ENCODE measurements at places on chromosomes 11 and 22. TPM values are rescaled to one million over a fixed set of nuclear protein-coding genes. Genes with fewer than 3 reads are reported as not detected.

The DEUP1 gene
- 0.27 TPM for total RNA-seq

The ROBO4 gene
- 2.4 TPM for total RNA-seq

The TBX10 gene
- total RNA-seq = not detected

The MYO7A gene
- total RNA-seq = 1.6 TPM

The DBX1 gene
- not detected for total RNA-seq

The GLB1L2 gene
- total RNA-seq = 2.0 TPM

The GPR83 gene
- 0.15 TPM for total RNA-seq

- H3K27ac ChIP-seq = no peak overlapping the region
- no peaks in the 10 kb centered on the region for H3K27me3 ChIP-seq
- H3K4me3 ChIP-seq = no peak overlapping the region
- H3K4me1 ChIP-seq = peaks cover 4% of the 10 kb centered on the region
Observed at GRCh38 chr22:29691636-29692326, 28.0 kb upstream of the CABP7 start.

DNA sequence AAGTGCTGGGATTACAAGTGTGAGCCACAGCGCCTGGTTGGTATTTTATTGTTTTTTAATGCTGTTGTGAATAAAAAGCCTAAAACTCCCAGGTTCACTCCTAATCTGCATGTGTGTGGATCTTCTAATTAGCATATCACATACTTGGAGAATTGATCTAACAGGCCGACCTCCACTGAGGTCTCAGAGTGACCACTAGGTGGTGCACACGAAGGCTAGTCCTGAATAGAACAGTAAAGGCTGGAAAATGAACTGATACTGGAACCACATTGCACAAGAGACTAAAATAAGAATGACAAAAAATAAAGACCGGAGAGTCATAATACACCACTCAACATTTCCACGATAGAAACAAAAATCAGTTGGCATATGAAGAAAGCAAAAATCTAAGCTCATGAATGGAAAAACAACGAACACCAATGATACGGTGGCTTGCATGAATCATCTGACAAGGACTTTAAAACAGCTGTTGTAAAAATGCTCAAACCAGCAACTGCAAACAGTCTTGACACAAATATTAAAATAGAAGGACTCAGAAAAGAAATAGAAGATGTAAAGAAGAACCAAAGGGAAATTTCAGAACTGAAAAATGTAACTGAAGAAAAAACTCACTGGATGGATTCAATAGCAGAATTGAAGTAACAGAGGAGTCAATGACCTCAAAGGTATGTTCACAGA, 19.2 kb downstream of the PIM3 start:
- no peaks in the 10 kb centered on the region for H3K4me1 ChIP-seq
- H3K36me3 ChIP-seq = no peaks in the 10 kb centered on the region
- H3K27ac ChIP-seq = no peak overlapping the region

GRCh38 chr11:22957786-22958185, 97.5 kb upstream of the CCDC179 start:
- H3K27ac ChIP-seq = no peak overlapping the region
- no peaks in the 10 kb centered on the region for H3K27me3 ChIP-seq
- DNase-seq = no peak

- no peak overlapping the region for H3K4me3 ChIP-seq
- H3K27me3 ChIP-seq = no peaks in the 10 kb centered on the region
- H3K36me3 ChIP-seq = no peaks in the 10 kb centered on the region
- H3K4me1 ChIP-seq = peaks cover 22% of the 10 kb centered on the region
Observed at GRCh38 chr11:62399878-62400266, 19.0 kb upstream of the SCGB1A1 start.

GRCh38 chr11:72069787-72070251, 10.5 kb downstream of the NUMA1 start:
- H3K27me3 ChIP-seq = no peaks in the 10 kb centered on the region
- peak overlapping the region; percentile 70 for H3K27ac ChIP-seq
- H3K4me3 ChIP-seq = no peak overlapping the region
- no peaks in the 10 kb centered on the region for H3K36me3 ChIP-seq
- peak; percentile 20 for DNase-seq
- peaks cover 23% of the 10 kb centered on the region for H3K4me1 ChIP-seq

DNA sequence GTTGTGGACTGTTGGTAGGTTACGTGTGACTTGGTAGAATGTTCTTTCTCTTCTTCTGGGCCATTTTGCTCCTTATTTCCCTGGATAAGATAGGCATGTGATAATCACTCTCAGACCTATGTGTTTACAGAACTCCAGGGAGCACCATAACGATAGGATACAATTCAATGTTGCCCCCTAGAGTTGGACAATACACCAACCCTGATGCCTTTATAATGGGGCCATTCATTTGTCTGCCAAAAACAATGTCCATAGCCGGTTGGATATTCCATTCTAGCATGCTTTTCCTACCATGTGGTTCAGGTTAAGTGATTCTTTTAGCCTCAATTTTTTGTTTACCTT, 60.5 kb downstream of the APIP start:
- DNase-seq = no peak
- H3K4me1 ChIP-seq = peaks cover 3% of the 10 kb centered on the region
- H3K27me3 ChIP-seq = no peaks in the 10 kb centered on the region
- no peaks in the 10 kb centered on the region for H3K36me3 ChIP-seq

DNA sequence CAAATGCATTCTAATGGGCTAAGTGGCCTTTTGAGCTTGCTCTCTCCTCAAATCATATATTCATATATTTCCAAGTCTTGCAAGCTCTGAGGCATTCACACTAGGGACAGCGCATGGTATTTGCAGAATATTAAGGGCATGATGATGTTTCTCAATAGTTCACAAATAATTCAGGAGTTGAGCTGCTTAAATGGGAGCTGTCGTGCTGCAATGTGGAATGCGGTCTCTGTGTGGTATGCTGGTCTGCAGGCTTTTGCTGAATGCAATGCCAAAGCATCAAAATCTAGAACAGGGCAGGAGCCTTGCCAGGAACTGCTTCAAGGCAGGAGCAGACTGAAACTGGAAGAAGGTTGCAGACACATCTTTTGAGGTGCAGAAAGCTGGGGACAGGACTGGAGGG, 1060.0 kb downstream of the TBC1D22A start:
- no peaks in the 10 kb centered on the region for H3K36me3 ChIP-seq
- H3K4me1 ChIP-seq = no peaks in the 10 kb centered on the region
- H3K4me3 ChIP-seq = no peak overlapping the region
- DNase-seq = no peak

DNA sequence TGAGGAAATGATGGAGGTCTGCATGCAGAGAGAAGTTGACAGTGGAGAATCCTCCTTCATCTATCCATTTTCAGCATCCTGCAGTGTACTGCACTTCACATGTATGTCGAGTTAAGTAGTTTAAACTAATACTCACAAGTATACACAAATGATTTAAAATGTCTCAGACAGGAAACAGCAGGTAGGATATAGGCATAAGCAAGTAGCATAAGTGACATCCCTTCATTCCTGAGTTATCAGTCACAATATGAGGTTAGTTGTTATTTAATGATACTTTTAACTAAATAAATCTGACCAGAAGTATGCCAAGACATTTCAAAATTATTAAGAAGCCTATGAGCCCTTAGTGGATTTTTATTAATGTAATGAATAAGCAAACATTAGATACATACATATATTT, 37.4 kb downstream of the MTMR2 start:
- no peaks in the 10 kb centered on the region for H3K27me3 ChIP-seq
- H3K36me3 ChIP-seq = peaks cover 18% of the 10 kb centered on the region
- no peak overlapping the region for H3K27ac ChIP-seq
- DNase-seq = no peak
- no peaks in the 10 kb centered on the region for H3K4me1 ChIP-seq
- no peak overlapping the region for H3K4me3 ChIP-seq

GRCh38 chr22:44759001-44759400, 6.6 kb downstream of the ARHGAP8 start:
- DNase-seq = no peak
- H3K4me3 ChIP-seq = no peak overlapping the region
- no peaks in the 10 kb centered on the region for H3K27me3 ChIP-seq

- DNase-seq = no peak
- H3K4me1 ChIP-seq = peaks cover 2% of the 10 kb centered on the region
- no peaks in the 10 kb centered on the region for H3K27me3 ChIP-seq
- H3K27ac ChIP-seq = peak overlapping the region; percentile 17
Observed at GRCh38 chr11:64207256-64208085, 950 bp downstream of the FERMT3 start.

DNA sequence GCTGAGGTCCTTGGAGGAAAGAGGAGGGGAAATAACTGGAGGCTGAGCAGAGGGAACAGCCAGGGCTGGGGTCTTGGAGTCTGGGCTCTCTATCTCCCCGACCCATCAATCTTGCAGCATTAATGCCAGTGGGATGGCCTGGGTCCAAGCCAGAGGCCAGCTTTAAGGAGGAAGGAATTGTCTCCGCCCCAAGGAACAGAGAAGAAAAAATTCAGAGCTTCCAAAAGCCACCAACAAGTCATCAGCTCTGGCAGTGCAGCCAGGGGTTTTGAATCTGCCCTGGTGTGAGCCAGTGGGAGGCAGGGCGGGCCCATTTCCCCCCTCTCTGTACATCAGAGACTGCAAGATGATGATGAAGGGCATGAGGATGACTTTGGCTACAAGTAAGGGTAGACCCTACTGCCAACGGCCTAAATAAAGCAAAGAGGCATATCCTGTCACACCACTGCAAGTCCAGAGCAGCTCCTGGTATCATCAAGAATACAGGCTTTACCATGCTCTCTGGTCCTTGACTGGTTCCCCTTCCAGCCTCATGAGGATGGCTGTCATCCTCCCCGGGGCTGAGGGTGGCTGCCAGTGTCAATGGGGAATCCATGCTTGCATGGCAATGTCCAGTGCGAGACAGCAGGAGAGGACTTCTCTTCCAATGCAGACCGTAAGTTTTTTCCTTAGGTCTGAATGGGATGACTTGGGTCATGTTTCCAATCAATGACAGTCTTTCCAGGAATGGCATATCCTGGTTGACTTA, 34.4 kb downstream of the LRRC32 start:
- no peak overlapping the region for H3K4me3 ChIP-seq
- no peaks in the 10 kb centered on the region for H3K36me3 ChIP-seq
- DNase-seq = no peak
- H3K4me1 ChIP-seq = peaks cover 11% of the 10 kb centered on the region
- no peaks in the 10 kb centered on the region for H3K27me3 ChIP-seq

DNA sequence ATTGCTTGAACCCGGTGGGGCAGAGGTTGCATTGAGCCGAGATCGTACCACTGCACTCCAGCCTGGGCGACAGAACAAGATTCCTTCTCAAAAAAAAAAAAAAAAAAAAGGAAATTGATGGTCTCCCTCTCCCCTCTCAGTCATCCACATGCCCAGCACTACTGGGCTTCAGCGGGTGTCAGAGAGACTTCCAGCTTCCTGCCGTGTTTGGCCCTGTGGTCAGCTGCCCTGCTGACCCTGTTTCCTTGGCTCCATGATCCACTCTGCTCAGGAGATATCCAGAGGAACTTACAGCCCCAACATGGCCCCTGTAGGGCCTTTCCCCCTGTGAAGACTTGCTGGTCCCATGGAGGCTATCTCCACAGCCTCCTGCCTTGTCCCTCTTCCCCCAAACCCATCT, 6.1 kb upstream of the PNPLA3 start:
- H3K36me3 ChIP-seq = no peaks in the 10 kb centered on the region
- no peak overlapping the region for H3K4me3 ChIP-seq
- H3K4me1 ChIP-seq = no peaks in the 10 kb centered on the region
- no peak overlapping the region for H3K27ac ChIP-seq
- DNase-seq = peak; percentile 15
- no peaks in the 10 kb centered on the region for H3K27me3 ChIP-seq

DNA sequence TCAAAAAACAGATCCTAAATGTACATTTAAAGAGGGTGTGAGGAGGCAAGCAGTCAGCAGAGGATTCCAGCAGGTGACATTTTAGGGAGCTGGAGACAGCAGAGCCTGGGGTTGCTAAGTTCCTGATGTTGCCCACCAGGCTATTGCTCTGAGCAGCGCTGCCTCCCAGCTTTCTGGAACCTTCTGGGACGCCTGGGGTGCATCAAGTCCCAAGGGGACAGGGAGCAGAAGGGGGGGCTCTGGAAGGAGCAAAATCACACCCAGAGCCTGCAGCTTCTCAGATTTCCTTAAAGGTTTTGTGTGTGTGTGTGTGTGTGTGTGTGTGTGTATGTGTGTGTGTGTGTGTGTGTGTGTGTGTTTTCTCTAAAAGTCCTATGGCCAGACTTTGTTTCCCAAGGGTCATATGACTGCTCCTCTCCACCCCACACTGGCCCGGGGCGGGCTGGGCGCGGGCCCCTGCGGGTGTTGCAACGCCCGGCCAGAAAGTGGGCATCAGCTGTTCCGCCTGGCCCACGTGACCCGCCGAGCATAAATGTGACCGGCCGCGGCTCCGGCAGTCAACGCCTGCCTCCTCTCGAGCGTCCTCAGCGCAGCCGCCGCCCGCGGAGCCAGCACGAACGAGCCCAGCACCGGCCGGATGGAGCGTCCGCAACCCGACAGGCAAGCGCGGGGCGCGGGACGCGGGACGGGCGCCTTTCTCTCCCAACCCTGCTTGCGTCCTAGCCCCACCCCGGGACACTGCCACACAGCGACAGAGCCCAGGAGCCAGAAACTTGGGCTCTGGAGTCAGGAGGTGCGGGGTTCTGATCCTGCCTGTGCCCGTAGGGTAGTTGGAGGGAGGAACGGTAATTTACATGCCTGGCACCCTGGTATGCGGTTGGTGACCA, at the start of gene HMOX1:
Gene HMOX1 (plus strand): TSS at position 560 of the 887 bp plus-strand sequence. CDS start 78 bp downstream, at position 638.
- H3K27me3 ChIP-seq = no peaks in the 10 kb centered on the region
- peak within 1 kb of the TSS; percentile 43 for H3K4me3 ChIP-seq
- peaks cover 13% of the 10 kb centered on the region for H3K4me1 ChIP-seq
- peak; percentile 91 for DNase-seq
- H3K27ac ChIP-seq = no peak within 1 kb of the TSS

- DNase-seq = no peak
- no peaks in the 10 kb centered on the region for H3K36me3 ChIP-seq
- peaks cover 30% of the 10 kb centered on the region for H3K4me1 ChIP-seq
Observed at GRCh38 chr11:128658502-128658901, 35.4 kb upstream of the FLI1 start.

DNA sequence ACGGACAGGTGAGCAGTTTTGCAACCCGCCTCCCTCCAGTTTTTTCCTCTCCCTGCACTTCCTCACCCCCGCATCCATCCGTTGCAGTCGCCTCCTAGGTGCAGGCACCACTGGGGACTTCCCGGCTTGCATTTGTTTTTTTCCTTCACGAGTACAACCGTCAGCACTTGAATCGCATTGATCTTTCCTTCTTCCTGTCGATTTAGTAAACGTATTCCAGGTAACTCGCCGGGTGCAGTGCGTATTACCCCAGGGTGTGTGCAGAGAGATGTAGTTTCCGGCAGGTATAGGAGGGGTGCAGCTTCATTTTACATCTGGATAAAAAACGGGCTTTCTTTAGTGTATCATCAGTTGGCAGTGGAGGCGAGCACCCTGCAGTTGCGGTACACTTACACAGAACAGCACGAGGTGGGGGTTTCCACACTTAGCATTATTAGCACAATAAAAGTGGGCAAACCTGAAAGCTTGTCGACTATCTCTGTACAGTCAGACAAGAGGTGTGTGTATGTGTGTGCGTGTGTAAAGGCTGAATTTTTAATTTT, at the start of gene SORL1-AS1:
Gene SORL1-AS1 (minus strand): TSS at position 359 of the 542 bp plus-strand sequence.
- no peak for DNase-seq
- peaks cover 4% of the 10 kb centered on the region for H3K4me1 ChIP-seq
- no peaks in the 10 kb centered on the region for H3K27me3 ChIP-seq
- no peak within 1 kb of the TSS for H3K27ac ChIP-seq

- peaks cover 39% of the 10 kb centered on the region for H3K27me3 ChIP-seq
- H3K27ac ChIP-seq = no peak overlapping the region
- no peak overlapping the region for H3K4me3 ChIP-seq
Observed at GRCh38 chr22:46030231-46030880, 53.4 kb upstream of the WNT7B start.
